ENCODE measurements at places on chromosomes 6 and 20.

DNA sequence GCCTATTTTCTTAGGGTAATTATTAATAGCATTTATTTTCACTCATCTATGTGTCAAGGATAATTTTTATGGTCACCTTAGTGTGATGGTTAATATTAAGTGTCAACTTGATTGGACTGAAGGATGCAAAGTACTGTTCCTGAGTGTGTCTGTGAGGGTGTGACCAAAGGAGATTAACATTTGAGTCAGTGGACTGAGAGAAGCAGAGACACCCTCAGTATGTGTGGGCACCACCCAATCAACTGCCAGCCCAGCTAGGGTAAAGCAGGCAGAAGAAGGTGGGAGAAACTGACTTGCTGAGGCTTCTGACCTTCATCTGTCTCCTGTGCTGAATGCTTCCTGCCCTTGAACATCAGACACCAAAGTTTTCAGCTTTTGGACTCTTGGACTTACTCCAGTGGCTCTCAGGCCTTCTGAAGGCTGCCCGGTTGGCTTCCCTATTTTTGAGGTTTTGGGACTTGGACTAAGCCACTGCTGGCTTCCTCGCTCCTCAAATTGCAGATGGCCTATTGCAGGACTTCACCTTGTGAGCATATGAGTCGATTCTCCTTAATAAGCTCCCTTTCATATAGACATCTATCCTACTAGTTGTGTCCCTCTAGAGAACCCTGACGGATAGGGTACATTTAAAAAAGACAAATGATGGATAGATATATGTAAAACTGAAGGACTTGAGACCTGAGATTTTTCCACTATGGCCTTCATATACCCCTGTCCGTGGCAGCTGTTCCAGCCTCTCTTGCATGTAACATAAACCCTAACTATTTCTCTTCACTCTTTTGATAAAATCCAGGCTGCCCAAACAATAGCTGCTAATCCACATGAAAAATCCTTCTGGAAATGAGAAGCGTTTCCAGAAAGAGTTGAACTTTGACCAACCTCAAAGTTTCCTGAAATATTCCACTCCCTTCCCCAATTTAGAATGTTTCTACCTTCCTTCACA is 62.1 kb upstream of the RGS17 start:
- DNase-seq, result no peak

- DNase-seq, result no peak
These were observed 31.8 kb upstream of the DSN1 start for GRCh38 chr20:36805396-36805795.

- no peak for DNase-seq
These were observed 20.3 kb downstream of the TTPAL start for GRCh38 chr20:44495802-44496481.

DNA sequence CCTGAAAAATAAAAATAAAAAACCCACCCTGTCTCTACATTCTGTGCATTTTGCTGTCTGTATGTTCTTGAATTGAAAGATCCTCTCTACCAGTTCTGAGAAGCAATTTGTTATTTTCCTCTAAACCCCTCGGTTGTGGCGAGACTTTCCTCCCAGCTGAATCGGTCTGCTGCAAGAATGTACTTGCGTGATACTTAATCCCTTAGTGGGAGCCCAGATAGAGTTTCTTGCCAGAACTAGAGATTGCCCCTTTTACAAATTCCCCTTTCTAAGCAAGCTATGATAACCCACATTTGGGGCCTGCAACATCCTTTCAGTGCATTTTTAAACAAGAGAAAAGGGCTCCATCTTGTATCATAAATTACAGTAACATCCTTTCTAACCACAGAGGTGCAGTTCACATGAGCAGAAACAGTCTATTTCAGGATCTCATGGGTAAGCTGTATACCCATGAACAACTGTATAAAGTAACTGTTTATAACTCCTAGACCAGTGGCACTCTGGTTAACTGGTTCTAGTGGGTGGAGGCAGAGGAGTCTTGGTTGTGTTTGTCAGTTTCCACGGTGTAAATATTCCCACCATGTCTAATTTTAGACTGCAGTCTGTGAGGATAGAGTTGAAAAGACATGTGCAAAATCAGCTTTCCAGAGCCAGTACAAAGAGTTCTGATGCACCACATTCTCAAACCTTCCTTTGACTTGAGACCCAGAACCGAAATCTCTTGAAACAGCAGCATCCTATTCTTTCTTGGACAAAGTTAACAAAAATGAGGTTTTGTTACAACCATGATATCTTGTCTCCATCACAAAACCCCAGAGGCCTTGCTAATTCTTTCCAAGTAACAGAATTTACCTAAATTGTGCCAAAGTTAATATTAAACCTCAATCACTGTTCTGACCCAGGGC is 113.1 kb upstream of the ZNF217 start:
- DNase-seq, result no peak

DNA sequence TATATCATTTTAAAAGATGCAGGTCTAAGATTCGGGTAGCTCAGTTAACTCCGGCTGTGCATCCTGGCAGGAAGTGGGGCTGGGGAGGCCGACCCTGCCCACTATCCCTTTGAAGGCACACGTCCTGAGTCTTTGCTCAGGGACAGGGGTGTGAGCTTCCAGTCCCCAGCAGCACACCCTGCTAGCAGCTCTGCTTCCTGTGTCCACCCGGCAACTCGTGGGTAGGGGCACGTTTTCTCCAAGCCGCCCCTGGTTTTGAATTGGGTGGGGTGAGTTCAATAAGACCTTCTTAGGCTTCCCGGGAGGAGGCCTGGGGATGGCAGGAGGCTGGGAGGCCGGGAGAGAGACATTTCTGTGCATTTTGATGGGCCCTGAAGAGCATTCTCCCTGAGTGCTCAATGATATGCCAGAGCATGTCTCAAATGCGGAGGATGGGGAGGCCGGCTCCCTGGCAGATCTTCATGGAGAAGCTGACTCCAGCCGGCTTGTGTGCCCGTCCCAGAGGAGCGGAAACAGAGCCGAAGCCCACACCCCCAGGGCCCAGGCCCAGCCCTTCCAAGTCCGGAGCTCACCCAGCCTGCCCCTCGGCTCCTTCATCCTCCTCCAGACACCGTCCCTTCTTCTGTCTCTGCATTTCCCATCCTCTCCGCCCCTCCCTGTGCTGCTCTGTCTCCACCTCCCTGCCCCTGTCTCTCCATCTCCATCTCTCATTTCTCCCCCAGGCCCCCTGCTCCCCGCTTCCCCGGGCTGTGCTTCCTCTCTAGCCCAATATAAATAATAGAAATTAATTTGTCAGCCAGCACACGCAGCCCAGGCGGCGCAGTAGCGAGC is 36.3 kb upstream of the ZFAND3 start:
- peak; percentile 72 for DNase-seq

- no peak for DNase-seq
These were observed 231.0 kb downstream of the MEI4 start for GRCh38 chr6:77883851-77884250.

DNA sequence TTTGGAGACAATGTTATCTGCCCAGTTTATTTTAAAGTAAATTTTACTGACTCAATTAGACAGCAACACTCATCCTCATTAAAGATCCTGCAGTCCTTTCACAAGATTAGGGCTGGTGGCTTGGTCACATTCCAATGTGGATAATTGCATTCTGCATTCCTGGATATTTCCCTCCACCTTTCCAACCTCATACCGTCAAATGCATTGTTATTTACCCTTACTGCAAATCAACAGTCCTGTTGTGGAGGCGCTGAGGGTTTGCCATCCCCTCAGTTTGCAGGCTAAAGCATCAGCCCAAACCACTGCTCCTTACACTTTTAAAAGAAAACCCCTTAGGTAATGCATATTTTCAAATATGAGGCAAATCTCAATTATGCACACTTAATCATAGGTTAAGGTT is 5.4 kb downstream of the CITED2 start:
- no peak for DNase-seq

DNA sequence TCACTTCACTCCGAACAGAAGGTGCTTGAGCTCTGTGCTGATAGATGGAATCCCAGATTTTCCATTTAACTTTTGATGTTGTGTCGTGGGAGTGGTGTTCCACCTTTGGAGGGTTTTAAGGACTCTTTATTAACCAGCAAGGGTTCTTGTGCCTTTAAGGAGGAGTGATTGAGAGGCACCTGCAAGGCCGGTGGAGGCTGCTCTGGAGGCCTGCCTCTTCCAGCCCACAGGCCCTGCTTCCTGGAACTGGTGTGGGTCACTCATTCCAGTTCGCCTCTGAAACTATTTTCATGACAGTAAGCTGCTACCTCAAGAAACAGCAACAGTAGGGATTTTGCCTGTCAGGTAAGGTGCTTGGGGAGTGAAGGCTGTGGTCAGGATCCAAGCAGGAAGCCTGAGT is 58.8 kb upstream of the APCDD1L start:
- DNase-seq, result no peak

DNA sequence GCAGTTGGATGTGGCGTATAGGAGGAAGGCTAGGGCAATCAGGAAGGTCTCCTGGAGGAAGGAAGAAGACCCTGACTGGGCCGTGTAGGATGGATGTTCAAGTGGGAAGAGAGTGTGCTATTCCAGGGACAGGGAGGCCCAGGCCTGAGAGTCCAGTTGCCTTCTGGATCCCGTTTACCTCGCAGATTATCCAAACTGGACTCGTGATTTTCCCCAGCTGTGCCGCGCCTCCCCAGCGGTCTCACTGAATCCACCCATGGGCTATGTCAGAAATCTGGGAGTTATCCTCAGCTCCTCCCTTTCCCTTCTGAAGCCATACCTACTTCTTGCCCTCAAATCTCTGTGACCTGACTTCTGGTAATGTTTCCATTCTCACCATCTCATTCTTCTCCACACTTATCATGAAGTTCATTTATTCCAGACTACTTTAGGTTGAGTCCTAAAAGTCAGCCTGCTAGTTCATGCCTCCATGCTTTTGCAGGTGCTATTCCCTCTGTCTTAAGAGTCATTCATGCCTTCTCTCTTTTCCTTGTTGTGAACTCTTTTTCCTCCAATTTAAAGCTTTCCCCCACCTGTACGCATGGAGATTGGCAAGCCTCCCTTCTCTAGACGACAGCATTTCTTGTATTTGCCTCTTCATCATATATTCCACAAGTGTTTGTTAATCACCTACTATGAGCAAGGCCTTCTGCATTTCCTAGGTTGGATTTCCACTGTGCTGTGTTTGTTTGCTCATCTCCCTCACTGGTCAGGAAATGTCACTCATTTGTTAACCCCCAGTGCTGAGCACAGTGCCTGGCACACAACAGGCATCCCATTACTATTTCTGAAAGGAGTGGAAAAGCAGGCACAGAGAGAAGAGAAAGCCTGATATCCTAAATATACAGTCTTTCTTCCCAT is 2.7 kb downstream of the SDCBP2 start:
- no peak for DNase-seq

GRCh38 chr6:37612475-37612874 is 85.2 kb downstream of the MDGA1 start:
- no peak for DNase-seq

GRCh38 chr6:140203661-140204147 is 829.3 kb upstream of the CITED2 start:
- DNase-seq, result no peak

GRCh38 chr6:129695373-129696027 is 14.5 kb downstream of the ARHGAP18 start:
- no peak for DNase-seq

DNA sequence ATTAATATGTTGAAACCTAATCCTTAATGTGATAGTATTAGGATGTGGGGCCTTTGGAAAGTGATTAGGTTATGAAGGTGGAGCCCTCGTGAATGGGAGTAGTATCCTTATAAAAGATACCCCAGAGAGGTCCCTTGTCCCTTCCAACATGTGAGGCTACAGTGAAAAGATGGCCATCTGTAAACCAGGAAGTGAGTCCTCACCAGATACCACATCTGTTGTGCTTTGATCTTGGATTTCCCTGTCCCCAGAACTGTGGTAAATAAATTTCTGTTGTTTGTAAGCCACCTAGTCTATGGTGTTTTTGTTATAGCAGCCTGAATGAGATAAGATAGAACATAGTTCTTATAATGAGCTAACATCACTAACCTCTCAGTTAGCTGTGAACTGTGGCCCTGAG is 16.6 kb upstream of the CALHM6 start:
- DNase-seq, result no peak

DNA sequence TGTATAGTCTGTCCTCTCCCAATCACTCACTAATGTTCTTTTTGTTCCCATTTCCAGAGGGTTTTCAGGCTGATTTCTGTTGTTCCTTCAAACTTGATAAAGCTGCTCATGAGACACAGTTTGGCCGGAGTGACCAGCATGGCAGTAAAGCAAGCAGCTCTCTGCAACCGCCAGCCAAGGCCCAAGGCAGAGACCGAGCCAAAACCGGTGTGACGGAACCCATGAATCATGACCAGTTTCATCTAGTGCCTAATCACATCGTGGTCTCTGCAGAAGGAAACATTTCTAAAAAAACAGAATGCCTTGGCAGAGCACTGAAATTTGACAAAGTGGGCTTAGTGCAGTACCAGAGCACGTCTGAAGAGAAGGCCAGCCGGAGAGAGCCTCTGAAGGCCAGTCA is 14.8 kb upstream of the RPL7L1 start:
- DNase-seq, result no peak

GRCh38 chr20:44384423-44385027 is 29.0 kb downstream of the HNF4A start:
- DNase-seq, result no peak

DNA sequence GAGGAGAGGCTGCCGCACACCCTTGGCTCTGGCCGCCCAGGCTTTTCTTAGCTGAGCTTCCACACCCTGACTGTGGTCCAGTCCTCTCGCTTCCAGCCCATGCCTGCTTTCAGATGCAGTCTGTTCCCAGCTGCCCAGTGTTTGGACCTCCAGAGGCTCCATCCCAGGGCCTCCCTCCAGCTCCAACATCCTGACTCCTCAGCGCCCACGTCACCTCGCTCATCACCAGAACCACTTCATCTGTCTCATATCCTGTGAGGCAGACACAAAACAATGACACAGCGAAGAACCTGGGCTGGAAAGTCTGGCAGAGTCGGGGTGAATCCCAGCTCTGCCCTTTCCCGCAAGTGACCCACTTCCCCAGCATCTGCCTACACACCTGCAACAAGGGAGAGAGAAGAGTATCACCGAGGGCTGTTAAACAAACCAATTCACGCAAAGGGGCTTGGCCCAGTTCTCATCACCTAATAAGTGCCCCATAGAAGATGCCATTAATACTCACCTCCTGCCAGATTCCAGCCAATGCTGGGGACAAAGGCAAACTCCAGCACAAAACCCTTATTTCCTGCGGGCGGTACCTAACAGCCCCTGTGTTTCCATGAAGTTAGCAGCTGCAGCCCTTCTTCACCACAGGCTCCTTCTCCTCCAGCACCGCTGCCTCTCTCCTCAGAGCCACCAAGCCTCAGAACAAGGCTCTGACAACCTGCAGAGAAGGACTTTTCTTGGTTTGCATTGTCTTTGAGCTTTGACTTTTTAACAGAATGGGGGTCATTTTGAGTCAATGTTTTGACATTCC is 133.4 kb upstream of the CDH4 start:
- no peak for DNase-seq

- no peak for DNase-seq
These were observed 518.8 kb downstream of the GRIK2 start for GRCh38 chr6:101912311-101912710.

DNA sequence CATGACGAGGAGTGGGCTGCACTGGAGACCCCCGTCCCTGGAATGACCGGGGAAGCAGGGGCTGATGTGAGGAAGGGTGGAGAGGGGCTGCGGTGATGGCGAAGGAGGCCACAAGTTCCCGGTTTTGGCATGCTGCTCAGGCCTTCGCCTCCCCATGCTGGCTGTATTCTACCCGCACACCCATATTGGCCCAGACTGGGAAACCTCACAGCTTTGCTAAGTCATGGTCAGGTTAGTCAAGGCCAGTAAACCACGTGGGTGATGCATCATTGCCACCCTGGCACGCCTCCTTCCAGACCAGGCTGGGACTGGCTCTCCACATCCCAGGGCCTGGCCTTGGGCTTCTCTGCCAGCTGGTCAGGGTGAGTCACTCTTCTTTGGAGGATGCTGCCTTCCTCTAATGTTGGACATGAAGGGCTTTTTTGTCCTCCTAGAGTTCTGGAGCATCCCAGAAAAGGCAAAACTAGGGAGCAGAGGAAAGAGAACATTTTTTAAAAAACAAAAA is 53.8 kb downstream of the PCNA start:
- DNase-seq, result peak; percentile 79
